ENCODE measurements at places on chromosomes 16 and 17.

GRCh38 chr17:77197115-77197514 lies 56.3 kb downstream of the SEC14L1 start:
- DNase-seq, result no peak

DNA sequence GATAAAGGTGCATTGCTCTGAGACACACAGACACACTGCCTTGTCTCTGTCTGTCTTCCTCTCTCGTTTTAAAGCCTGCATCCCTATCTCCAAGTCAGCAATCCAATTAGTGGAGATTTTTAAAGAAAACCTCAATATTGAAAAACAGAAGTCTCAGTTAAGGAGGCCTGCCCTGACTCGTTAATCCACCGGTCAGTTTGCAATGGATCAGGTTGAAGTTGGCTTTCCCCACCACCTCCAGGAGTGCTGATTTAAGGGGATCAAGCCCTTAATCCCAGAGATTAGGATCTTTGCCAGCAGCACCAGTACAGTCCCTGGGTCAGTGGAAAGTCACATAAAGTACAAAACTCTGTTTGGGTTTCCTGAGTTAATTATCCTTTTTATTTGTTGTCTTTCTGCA lies 271.1 kb upstream of the ASIC2 start:
- no peak for DNase-seq

DNA sequence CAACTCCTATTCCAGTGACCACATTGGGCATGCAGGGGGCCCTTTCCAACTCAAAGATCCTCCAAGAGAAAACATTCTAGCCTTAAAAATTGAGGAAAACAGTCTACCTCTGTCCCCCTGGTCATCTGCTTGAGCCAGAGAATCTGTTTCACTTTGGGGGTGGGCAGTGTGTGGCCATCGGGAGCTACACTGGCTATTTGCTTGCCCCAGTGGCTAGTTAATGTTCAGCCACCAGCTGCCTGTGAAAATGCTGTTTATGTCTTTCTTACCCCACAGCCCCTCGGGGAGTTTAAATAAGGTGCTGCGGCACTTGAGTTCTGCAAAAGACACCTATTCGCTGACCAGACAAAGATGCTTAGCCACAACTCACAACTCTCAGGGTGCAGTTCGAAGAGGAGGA lies 43.4 kb downstream of the GNAO1 start:
- no peak for DNase-seq

DNA sequence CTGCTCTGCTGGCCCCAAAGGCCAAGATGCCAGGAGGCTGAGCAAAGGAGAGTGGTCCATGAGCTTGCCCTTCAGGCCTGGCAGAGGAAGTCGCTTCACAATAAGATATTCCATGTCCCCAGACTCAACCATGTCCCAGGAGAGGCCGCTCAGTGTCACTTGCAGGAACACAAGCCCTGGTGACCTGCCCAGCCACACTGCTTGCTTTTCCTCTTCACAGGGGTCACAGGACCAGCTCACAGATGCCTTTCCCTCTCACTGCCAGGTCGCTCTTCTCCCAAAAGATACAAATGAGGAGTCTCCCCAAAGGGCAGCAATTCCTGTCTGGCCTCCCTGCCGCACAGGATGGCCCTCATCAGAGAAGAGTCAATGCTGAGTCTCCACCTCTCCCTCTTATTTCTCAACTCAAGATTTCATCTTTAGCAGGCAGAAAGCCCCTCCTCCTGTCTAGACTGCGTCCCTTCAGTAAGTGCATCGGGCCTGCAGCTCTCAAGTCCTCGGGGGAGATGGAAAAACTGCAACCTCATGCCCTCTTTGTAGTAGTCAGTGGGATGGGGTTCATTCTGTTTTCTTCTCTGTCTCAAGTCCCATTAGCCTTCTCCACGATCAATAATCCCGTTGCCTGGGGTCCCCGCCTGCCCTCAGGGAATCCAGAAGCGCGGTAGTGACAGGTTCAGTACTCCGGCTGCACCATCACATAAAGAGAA lies 5.0 kb downstream of the JUP start:
- no peak for DNase-seq

DNA sequence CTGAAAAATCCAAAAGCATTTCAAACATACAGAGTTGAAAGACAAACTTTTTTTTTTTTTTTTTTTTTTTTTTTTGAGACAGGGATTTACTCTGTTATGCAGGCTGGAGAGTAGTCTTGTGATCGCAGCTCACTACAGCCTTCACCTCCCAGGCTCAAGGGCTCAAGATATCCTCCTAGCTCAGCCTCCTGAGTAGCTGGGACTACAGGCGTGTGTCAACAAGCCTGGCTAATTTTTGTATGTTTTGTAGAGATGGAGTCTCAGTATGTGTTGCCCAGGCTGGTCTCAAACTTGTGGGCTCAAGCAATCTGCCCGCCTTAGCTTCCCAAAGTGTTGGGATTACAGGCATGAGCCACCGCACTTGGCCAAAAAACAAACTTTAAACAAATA lies 64.2 kb upstream of the KIFC3 start:
- DNase-seq, result no peak

- DNase-seq, result no peak
These were observed 44.4 kb downstream of the PPL start for GRCh38 chr16:4892361-4893102.

DNA sequence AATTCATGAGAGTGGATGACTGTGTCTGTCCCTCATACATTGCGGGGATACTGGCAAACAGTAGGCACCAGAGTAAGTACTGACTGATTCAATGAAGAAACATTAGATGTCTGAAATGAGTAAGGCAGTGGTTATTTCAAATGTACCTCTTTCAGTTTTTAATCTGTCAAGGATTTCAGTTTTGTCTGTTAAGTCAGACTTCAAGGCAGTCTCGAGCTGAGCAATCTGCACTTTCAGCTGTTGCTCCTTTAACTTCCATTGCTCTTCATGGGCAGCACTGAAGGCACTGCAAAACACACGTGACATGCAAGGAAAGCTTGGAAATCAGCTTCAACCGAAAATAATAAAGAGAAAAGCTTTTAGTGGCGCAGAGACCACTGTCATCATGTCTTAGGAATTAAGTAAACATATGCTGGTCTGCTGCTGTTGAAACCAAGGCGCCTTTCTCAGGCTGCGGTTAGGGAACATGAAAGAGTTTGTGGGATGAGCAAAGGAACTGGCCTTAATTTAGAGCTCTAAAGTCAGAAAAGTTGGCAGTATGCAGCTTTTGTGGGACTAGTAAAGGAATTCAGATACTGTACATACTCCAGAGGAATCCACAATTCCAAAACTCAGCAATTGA lies 38.8 kb downstream of the RPGRIP1L start:
- DNase-seq, result no peak

GRCh38 chr16:50531359-50531758 lies 16.8 kb upstream of the NKD1 start:
- no peak for DNase-seq

GRCh38 chr17:43372273-43372911 lies 26.4 kb upstream of the ARL4D start:
- no peak for DNase-seq

DNA sequence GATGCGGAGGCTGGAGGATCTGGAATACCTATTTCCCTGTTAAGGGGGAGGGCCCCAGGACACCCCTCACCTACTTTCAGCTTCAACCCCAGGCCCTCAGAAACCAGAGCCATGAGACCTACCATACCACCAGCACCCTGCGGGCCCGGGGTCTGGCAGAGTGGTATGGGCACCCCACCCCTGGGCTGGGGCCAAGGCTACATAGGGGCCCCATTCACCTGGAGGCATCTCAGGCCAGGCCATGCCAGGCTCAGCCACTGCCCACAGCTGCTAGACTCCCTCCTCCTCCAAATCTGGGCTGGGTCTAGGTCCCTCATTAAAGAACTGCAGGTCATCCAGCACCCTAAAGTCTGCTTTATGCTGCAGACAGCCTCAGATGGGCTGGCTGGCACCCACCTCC lies 9.0 kb downstream of the FNDC8 start:
- no peak for DNase-seq

DNA sequence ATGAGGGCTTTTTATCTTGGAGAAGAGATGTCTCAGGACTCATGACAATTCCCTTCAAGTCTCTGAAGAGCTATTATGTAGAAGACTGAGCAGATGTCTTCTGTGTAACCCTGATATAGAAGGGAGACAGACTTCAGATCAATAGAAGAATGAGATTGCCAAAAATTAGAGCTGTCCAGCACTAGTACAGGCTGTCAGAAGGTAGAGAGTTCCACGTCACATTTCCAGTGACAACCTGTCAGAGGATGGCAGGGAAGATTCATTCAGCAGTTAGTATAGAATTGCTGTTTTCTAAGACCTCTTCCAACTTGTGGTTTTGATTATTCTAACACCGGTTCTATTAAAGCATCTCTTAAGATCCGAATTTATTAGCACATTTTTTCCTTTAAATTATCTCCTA lies 520.6 kb downstream of the RBFOX1 start:
- DNase-seq, result no peak

DNA sequence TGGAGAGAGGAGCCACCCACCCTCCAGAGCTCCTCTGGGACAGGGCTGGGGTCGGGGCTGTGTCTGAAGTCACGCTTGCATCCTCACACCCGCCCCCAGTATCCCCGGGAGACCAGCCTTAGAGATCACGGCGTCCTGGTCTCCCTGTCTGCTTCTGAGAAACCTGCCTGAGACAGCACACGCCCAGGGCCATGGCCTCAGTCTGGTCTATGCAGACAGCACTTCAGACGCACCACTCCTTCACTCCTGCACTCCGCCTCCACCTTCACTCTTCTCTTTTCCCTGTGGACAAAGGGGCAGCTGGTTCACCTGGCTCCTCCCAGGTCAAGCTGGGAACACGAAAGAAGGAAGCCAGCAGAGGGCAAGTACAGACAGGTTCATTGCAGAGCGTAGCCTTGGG lies 248.0 kb upstream of the GSE1 start:
- DNase-seq, result no peak

- DNase-seq, result no peak
These were observed 83.9 kb upstream of the HSBP1 start for GRCh38 chr16:83723901-83724300.

GRCh38 chr17:76405967-76406647 lies 21.7 kb downstream of the SPHK1 start:
- no peak for DNase-seq

- no peak for DNase-seq
These were observed 26.6 kb downstream of the LIG3 start for GRCh38 chr17:35006961-35007360.

DNA sequence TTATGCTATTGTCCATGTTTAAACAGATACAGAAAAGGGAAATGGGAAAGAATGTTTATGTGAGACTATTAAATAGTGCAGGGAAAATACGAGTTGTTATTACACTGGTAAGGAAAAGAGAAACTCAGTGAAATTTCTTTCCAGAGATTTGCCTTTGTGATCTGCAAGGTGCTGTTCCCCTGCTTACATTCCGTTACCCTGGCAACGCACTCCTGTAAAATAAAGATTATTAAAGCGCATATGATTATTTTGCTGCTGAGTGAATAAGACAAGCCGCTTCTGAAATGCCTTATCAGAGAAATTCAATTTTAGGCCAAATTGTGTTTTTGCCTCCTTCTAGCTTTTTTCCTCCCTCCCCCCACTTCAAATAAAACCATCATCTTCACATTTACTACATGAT lies 328.6 kb upstream of the PMFBP1 start:
- DNase-seq, result no peak

DNA sequence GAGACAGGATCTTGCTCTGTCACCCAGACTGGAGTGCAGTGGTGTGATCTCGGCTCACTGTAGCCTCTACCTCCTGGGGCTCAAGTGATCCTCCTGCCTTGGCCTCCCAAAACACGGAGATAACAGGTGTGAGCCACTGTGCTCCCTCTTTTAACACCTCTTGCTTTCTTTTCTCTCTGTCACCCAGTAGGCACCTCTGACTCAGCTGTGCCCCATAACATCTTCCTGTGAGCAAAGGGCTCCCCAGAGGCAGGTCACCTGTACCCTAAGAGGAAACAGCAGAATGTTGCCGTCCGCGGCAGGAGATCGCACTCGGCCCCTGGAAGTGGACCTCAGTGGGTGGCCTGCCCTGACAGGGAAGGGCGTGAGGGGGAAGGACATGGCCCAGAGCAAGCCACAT lies 918 bp upstream of the NLRC3 start:
- no peak for DNase-seq
